Endothelial cell (in vitro differentiated cells): ENCODE measurements at places on chromosomes 3 and 15. TPM values are rescaled to one million over a fixed set of nuclear protein-coding genes. Genes with fewer than 3 reads are reported as not detected.

DNA sequence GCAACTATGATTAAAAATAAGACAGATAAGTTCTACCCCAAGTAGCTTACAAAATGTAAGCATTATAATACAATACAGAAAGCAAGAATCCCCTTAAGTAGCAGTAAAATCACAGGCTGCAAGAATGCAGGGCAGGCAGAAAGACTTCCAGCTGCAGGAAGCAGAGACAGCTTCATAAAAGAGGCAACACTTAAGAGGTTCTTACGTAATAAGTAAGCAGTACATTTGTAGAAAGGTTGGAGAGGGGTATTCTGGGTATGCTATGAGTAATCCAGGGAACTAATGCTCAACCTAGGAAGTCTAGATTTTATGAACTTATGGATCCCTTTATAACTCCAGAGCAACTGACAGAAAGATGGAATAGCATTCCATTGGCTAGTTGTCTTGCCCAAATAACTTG, 151.6 kb downstream of the IL5RA start:
- DNase-seq = no peak

- no peak for DNase-seq
Observed at GRCh38 chr15:94503293-94503692, 271.9 kb downstream of the MCTP2 start.

ONECUT1 gene
- total RNA-seq = 0.69 TPM

SLC2A2 gene
- not detected for total RNA-seq

TSC22D2 gene
- 38.8 TPM for total RNA-seq

C3orf38 gene
- total RNA-seq = 21.8 TPM

GRCh38 chr3:186361246-186361761, 730 bp downstream of the DGKG start:
- peak; percentile 5 for DNase-seq
